ENCODE measurements at places on chromosomes 12 and 14.

DNA sequence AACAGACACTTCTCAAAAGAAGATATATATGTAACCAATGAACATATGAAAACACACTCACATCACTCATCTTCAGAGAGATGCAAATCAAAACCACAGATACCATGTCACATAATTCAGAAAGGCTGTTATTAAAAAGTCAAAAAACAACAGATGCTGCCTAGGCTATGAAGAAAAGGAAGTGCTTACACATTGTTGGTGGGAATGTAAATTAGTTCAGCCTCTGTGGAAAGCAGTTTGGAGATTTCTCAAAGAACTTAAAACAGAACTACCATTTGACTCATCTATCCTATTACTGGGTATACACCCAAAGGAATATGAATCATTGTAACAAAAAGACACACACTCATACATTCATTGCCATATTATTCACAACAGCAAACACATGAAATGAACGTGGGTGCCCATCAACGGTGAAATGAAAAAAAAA lies 35.1 kb downstream of the EIF2S3B start:
- DNase-seq: no peak

DNA sequence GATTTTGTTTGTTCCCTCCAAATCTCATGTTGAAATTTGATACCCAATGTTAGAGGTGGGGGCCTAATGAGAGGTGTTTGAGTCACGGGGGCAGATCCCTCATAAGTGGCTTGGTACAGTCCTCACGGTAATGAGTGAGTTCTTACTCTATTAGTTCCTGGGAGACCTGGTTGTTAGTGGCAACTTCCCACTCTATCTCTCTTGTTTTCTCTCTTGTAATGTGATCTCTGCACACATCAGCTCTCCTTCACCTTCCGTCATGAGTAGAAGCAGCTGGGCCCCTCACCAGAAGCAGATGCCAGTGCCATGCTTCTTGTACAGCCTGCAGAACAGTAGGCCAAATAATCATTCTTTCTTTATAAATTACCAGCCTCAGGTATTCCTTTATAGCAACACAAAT lies 29.6 kb upstream of the KCNK10 start:
- DNase-seq: peak; percentile 56

DNA sequence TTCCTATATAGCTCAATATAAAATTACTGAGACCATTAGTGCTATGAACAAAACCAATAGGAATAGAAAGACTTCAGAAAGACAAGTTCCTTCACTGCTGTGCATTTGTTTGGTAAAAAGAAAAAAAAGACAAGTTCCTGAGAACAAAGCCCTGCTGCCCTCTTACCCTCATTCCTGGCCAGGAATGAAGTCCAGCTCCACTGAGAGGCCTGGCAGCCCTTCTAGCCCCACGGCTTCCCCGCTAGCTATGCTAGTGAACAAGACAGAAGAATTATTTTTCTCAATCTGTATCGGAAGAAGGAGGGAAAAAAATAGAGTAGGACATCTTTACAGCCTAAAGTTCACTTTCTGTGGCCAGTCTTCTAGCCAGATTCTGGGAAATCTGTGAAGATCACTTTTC lies 1.6 kb downstream of the MFAP5 start:
- no peak for DNase-seq

- DNase-seq: no peak
Observed at GRCh38 chr12:82593901-82594396, 92.8 kb upstream of the TMTC2 start.

- no peak for DNase-seq
Observed at GRCh38 chr12:57157588-57158173, 10.3 kb upstream of the LRP1-AS start.

DNA sequence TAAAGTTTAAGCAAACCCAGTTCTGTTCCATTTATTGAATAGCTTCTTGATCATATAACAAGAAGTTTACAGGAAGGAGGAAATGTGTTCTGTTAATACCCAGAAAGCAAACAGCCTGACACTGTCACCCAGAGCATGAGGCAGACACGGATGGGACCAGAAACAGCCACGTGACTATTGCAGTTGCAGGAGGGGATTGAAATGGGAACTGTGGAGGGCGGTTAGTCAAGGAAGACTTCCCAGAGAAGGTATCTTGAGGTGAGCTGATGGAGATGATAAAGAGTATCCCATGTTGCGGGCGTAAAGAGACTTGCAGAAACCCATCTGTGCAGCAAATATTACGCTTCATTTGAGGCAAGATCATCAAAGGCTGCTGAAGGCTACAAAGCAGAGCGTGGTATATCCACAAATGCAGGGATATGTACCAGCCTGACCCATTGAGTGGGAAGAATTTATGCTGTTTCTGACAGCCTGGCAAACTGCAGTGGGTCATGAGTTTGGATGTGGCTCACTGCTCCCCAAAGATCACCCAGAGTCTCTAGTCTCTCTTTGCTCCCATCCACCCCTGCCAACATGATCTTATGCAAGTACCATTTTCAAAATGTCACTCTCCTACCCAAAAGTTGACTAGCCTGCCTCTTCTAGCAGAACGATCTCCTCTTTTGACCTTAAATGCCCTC lies 20.7 kb downstream of the KRT76 start:
- no peak for DNase-seq

DNA sequence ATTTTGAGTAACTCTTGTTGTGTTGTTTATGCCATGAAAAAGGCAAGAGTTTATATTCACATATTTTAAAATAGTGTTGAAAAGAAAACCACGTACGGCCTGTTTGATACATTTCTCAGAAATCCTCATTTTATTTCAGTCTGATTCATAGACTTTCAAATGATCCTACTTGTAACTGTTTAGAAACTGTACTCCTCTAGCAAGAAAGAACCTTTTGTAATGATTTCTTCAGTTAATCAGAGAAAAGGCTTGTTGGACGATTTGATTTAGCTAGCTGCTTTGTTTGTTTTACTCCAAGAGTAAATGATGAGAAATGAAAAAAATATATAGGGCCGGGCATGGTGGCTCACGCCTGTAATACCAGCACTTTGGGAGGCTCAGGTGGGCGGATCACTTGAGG lies 17.2 kb downstream of the FBXO34 start:
- no peak for DNase-seq

GRCh38 chr12:95862038-95862437 lies 3.3 kb downstream of the SNRPF start:
- DNase-seq: no peak

DNA sequence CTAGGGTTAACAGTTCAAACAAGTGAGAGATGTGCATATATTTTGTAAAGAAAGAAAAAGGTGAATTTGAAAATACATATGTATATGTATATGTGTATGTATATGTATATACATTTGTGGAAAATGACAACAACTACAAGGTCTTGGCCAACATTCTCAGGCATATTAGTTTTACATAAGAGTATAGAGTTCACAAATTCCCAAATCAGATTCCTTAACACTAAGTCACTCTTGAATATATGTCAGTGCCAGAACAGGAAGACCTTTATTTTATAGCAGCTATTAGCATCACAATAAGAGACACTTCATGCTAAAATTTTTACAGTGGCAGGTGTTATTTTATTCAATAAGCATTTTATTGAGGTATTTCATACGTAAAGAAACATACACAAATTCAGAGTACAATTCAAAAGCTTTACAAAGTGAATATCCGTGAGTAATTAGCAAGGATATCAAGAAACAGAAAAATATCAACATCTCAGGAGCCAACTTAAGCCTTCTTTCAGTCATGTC lies 179.7 kb downstream of the SLC6A15 start:
- no peak for DNase-seq

GRCh38 chr14:91901449-91902226 lies 34.3 kb upstream of the TC2N start:
- no peak for DNase-seq

DNA sequence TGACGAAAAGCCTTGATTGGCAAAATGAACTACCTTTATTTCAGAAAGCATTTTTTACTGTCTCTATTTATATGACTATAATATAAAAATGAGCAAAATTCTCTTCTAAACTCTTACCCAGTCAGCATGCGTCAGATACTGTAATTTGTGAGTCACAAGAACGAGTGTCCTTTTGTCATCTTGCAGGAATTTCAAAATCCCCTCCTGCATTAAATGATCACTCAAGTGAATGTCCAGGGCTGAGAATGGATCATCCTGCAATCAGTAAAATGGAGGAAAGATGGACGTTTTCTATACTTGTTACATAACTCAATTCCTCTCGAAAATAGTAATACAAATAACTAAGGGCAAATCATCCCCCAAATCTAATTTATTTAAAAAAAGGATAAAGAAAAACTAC lies 77.7 kb upstream of the KCNJ8 start:
- DNase-seq: no peak

DNA sequence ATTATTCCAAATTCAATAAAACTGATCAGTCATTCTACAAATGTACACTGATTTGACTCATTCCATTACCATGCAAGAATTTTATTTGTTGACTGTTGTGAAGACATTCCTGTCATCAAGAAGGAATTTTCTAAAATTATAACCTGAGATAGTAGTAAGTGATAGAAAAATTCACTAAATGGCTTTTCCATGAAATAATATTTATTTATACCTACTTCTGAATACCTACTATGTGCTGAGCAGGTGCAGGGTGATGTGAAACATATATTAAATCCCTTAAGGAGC lies 841.7 kb downstream of the NRXN3 start:
- no peak for DNase-seq

GRCh38 chr12:47876440-47876960 lies 28.3 kb downstream of the VDR start:
- no peak for DNase-seq

GRCh38 chr12:93526786-93527428 lies 45.6 kb upstream of the SOCS2 start:
- peak; percentile 59 for DNase-seq

DNA sequence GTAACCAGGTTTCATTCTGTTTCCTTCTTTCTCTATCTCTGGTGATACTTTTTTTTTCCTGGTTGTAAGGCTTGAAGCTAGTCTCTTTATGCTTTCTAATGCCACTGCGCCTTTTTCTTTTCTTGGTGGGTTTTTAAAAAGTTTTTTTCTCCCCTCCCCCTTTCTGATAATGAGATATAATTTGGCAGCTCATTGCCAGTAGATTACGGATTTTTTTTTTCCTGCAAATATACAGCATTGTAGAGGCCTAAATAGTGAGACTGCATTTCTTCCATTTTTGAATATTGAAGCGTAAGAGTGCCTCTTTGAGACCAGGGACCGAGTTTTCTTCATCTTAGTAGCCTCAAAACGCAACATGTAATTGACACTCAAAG lies 1.1 kb downstream of the PAPOLA start:
- DNase-seq: no peak

DNA sequence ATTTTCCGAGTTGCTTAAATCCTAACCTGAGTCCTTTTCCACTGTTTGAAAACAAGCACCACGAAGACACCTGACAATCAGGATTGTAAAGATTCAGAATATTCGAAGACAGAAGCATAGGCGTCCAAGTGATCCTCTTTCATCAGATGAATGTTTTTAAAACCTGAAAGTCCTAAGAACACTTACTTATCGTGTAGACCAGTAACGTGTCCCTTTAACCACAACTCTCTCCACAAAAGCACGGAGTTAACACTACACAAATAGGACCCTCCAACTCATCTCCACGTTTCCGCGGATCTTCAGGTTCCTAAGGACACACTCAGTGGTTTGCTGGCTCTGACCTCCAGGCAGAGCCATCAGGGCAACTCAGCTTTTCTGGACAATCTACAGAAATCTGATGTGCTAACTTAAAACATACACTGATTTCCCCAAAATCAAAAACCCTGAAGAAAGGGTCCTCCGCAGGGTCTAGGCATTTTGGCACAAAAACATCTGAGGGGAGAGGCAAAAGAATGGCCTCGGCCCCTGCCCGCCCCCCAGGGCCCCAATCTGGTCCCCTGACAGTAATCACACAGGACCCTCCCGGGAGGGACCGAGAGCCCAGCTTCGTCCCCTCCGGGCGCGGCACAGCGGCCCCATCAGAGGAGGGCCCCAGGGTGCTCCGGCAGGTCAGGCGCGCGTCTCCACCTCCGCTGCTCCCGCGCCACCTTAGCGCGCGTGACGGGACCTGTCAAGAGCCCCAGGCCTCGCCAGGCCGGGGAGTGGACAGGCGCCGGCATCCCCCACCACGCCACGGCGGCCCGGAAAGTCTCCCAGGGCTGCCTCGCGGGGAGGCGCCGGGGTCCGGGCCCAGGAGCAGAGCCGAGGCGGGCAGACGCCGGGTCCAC lies 925 bp downstream of the DICER1 start:
- peak; percentile 33 for DNase-seq

DNA sequence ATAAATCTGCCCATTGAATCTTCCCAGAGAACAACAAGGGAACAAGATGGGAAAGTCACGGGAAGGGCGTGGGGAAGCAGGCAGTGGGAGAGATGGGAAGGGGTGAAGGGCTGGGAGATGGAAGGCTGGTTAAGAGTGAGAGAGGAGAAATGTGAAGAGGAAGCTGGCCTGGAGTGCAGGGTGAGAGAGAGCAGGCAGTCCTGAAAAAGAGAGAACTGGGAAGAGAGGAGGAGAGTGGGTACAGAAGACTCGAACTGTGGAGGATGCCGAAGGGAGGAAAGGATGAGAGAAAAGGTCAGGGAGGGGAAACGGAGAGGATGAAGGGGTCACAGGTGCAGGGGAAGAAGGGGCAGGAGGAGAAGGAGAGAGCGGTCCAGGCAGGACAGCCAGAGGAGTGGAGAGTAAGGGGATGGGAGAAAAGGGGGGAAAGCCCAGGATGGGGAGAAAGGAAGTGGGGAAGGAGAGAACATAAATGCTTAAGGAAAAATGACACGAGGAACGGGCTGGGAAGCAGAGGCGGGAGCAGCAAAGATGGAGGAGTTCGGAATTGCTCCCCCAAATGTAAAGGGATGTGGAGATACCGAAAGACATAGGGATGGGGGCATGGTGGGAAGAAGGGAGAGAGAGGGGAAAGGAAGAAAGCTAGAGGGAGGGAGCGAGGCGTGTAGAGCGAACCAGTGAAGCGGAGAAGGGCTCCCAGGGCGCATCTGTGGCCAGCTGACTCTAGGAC lies 1.2 kb downstream of the PIANP start:
- DNase-seq: no peak

- DNase-seq: no peak
Observed at GRCh38 chr12:130227641-130228040, 65.4 kb downstream of the FZD10 start.

DNA sequence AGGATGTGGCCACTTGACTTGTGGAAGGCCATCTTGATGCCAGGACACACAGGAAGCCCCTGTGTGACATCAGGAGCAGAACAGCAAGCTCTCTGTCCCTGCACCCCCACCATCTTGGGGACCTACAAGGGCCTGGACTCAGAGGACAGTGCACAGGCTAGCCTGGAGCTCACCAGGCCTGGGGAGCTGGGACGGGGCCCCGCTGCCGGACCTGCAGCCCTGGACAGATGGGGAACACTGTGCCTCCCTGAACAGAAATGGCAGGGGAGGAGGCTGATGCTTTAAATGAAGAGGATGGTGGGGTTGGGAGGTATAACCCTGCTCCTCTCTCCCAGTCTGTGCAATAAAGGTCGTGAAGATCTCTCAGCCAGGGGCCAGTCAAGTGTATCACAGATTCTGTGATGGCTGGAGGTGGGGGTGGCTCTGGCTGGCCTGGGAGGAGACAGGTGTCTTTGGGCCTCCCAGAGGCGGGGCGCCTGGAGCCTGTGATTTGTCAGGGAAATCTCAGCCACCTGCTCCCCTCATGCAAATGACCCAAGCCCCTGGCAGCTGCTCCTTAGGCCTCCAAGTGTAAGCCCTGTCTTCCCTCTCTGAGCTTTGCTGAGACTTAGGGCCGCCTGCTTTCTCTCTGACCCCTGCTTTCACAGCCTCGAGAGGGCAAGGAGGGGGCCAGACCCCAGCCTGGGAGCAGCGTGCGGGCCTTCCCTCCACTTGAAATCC lies 1.1 kb upstream of the GNB3 start:
- DNase-seq: peak; percentile 21

GRCh38 chr14:71620401-71620800 lies 311.8 kb upstream of the RGS6 start:
- DNase-seq: no peak
